SK-N-SH (cell line): ENCODE measurements at places on chromosomes 13 and 19.
A peak's percentile ranks its signal among the peaks of the same experiment; 100 is the strongest.

- DNase-seq, result peak; percentile 30
Observed at GRCh38 chr13:96958286-96958891, 35.9 kb downstream of the OXGR1 start.

DNA sequence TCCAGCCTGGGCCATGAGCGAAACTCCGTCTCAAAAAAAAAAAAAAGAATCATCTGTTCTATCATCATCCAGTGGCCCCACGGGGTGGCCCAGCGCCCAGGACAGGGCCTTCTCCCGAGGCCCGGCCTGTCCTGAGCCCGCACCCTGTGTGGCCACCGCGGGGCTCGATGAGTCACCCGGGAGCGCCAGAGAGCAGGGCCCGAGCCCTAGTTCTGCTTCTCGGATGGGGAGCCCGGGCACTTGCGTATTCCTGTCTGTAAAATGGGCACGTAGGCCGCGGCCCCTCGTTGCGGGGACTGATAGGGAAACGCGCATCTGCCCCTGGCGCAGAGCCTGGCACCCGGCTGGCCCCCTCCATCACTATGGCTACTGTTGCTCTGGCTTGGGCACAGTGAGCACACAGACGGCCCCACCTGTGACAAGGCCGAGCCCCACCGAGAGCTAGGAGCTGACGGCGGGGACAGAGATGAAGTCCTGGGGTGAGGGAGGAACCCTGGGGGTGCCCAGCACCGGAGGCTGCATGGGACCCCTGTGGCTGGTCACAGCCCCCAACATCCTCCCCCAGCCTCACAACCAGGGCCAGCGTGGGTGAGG is 21.3 kb upstream of the UQCR11 start:
- no peak for DNase-seq

- no peak for DNase-seq
Observed at GRCh38 chr13:69856331-69856730, 251.3 kb upstream of the ATXN8OS start.

DNA sequence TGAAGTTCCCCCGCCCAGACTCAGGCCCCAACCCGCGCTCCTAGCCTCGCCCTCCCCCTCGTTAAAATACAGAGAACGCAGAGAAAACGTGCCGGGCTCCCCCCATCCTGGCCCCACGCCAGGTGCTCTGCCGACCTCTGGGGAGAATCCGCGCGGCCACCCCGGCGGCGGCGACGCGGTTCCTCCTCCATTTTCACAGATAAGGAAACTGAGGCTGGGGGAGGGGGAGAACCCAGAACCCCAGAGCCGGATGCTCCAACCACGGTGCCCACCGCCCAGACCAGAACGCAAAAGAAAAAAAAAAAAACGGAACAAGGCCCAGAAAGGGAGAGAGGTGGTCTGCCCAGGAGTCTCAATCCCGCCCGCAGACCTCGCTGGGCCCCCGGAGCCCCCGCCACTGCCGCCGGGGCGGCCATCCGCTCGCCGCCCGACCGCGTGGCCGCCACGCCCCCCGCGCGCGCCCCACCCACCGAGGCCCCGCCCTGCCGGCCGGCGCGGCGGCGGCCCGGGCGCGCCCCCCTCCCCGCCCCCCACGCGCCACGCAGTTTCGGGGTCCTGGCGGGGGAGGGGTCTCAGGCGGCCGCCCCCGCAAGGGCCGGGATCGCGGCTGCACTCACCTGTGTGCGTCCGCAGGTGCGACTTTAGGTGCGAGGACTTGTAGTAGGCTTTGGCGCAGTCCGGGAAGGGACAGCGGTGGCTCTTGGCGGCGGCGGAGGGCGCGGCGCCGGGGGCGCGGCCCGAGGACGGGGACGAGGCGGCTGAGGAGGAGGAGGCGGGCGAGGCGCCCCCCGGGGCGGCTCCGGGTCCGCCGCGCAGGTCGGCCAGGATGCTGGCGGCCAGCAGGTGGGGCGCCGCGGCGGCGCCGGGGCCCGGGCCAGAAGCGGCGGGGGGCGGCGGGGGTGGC is 703 bp downstream of the KLF16 start:
- peak; percentile 87 for DNase-seq

- DNase-seq, result no peak
Observed at GRCh38 chr19:55672418-55672817, 2.6 kb upstream of the EPN1 start.

DNA sequence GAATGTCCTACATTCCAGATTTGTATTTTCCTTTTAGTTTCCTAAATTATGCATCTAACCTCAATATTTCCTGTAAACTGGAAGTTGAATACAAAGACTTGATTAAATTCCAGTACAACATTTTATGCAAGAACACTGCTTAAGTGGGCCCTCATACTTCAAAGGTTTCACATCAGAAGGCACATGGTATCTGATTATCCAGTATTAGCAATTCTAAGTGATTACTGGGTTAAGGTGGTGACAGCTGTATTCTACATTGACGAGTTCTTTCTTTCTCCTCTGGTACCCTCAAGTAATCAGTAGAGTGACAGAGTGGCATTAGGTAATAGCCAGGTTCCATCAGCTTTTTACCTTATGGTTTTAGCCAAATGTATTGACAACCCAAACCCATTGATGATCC is 18.3 kb downstream of the BIVM start:
- DNase-seq, result no peak

DNA sequence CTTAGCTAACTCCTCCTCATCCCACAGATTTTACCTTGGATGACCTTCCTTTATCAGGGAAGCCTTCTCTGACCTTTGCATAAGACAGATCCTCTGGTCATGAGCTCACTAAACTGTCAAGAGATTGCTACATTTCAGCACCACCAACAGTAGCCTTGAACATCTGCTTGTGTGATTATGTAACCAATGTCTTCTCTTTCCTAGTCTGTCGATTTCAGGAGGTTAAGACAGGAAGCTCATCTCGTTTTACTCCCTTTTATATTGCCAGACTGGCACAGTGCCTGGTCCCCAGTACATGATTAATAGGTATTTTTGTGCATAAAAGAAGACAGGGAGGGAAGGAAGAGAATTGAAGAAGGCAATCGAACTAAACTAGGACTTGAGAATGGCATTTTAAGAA is 1697.7 kb downstream of the EFNB2 start:
- no peak for DNase-seq

DNA sequence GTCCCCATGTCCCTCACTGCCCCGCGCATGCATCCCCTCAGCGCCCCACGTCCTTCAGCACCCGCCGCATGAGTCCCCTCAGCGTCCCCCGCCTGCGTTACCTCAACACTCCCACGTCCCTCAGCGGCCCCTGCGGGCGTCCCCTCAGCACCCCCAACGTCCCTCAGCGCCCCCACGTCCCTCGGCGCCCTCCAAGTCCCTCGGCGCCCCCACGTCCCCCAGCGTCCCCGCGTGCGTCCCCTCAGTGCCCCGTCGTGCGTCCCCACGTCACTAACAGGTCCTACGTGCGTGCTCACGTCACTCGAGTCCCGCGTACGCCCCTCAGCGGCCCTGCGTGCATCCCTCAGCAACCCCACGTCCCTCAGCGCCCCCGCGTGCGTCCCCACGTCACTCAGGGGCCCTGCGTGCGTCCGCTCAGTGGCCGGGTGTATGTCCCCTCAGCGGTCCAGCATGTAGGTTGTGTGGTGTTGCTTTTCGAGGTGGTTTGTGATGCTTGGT is 19.5 kb upstream of the GAS6 start:
- no peak for DNase-seq

DNA sequence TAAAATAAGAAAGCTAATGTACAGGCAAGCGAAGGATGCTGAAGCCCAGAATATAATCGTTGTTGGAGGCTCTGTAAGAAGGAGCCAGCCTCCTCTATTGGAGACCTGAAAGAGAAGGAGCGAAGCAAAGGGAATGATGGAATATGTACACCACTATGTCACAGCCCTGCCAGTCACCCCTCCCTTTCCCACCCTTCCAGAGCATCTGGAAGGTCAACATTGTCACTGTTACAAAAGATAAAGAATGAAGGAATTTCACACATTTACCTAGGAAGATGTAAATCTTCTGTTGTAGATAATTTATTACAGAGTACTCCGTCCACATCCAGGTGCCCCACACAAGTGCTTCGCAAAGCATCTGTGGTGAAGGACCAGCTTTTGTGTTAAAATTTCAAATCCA is 39.7 kb upstream of the SACS start:
- no peak for DNase-seq

- no peak for DNase-seq
Observed at GRCh38 chr19:39001041-39001440, 25.5 kb upstream of the FBXO17 start.

GRCh38 chr13:25701304-25701703 is 329.5 kb downstream of the ATP8A2 start:
- no peak for DNase-seq

- DNase-seq, result no peak
Observed at GRCh38 chr19:29662604-29663404, 2.5 kb upstream of the PLEKHF1 start.

DNA sequence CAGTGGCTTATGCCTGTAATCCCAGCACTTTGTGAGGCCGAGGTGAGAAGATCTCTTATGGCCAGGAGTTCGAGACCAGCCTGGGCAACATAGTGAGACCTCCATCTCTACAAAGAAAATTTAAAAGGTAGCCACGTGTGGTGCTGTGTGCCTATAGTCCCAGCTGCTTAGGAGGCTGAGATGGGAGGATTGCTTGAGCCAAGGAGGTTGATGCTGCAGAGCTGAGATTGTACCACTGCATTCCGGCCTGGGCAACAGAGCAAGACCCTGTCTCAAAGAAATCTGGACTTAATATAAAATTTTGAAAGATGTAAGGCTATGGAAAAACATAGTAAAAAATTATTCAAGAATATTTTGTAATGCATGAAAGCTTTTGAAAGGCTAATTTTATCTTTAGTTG is 65.3 kb upstream of the RNF113B start:
- no peak for DNase-seq

GRCh38 chr19:47437500-47437899 is 18.2 kb upstream of the MEIS3 start:
- DNase-seq, result no peak

DNA sequence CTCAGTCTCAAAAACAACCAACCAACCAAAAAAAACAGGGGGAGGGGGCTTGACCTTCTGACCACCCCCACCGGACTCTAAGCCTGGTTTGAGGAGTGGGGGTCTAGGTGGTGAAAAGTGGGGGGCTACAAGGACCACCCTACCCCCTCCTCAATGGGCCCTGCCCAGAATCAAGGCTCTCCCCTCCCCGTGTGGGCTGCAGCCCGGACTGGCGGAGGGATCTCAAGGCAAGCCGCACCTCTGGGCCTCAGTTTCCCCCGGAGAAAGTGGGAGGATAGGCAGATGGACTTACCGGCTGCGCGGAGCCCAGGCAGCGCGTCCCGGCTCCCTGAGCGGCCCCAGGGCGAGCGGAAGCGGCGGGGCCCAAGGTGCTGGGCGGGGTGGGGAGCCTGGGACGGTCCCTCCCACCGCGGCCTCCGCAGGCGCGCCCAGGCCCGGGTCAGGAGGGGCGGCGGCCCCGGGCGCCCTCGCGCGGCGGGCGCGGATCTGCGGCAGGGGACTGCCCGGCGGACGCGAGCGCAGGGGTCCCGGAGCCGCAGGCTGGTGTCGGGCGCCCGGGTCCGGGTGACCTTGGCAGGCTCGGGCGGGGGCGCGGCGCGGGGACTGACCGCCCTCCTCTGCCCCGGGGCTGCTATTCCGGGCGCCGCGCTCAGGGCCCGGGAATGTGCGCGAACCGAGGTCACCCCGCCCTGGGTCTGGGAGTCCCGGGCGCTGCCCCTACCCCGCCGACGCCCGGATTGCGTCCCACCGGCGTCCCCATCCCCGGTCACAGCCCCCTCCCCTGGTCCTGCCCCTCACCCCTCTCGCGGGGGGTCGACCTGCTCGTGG is at the start of gene ADAMTSL5:
ADAMTSL5 (minus strand) TSS at position 349 of the 828 bp plus-strand sequence. CDS start 2,076 bp downstream, outside the sequence.
- peak; percentile 68 for DNase-seq

DNA sequence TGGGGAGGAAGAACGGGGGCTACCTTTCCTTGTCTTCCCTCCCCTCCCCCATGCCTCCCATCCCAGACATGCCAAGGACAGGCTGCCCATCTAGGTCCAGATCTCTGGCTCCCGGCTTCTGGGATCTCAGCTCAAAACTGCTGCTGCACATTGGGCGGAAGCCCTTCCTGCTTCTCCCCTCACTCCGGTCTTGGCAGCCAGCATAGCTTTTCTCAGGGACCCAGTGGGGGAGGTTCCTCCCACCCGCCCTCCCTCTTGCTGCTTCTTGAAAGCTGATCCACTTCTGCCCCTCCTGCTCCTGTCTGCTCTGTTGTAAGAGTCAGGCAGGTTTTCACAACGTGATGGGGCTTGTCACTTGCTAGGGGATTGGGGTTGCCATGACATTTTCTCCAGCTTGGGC is 21.7 kb upstream of the RNF17 start:
- DNase-seq, result no peak

DNA sequence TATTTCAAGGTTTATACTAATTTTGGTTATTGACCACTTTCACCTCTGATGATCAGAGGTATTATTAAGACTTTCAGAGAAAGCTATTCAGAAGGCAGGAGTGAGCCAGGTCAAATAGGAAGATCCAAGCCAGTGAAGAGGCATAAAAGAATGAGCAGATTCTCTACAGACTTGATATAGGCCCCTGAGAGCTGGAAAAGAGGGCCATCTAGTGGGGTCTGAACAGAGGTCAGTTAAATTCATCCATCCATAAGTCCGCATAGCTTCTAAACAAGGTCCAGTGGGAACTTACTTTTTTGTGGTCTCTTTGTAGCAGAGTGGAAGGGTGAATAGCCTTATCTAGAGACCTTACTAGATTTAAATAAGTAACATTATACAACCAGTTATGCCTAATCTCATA is 126.6 kb upstream of the UFM1 start:
- no peak for DNase-seq

GRCh38 chr19:39183104-39183503 is 13.7 kb upstream of the NCCRP1 start:
- DNase-seq, result no peak

DNA sequence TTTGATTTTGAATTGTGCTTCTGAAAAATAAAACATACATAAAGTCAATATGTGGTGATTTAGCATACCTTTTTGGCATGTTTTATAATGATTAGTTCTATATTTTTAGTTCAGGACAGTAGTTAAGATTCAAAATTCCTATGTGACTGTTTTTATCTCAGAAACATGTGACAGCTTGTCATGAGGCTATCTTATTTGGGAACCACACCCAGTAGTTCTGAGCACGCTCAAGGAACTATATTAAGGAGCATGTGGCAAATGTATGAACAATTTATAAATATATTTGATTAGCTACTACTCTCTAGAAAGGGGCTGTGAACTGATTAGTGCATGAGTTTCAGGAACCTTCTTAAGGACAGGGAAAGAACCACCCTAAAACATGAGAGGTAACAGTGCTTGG is 38.8 kb downstream of the FGF9 start:
- DNase-seq, result no peak

DNA sequence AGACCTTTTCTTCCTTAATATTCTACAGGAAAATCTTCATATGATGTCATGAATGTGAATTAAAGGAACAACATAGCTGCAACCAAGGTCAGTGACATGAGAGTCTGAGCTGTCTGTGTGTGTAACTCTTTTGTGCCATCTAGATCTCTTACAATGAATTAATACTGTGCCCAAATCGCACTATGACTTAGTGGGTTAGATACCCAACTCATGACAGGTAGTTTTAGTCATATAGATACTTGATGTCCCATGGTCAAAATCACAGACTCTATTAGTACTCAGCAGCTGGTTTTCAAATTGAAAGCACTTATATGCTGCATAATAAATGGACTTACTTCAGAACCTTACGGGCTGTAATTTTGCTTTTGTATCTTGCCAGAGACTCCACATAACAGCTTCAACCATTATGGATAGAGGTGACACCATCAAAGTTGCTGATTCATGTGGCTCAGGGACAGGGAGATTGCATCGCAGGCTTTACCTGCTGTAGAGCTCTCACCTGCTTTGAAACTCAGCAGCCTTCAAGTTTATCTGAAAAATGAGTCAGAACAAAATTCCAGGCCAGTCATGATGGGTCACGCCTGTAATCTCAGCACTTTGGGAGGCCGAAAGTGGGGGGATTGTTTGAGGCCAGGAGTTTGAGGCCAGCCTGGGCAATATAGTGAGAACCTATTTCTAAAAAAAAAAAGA is 12.3 kb upstream of the ZNF283 start:
- no peak for DNase-seq
